Activated CD4-positive, alpha-beta memory T cell treated with anti-CD3 and anti-CD28 coated beads, Interleukin-2, amount 10 ng/mL, durations not matched to agents 7 days and 5 days (primary cell): ENCODE measurements at places on chromosomes 7 and 10. TPM values are rescaled to one million over a fixed set of nuclear protein-coding genes. Genes with fewer than 3 reads are reported as not detected.

- DNase-seq = no peak
These were observed 4.9 kb downstream of the NRCAM start for GRCh38 chr7:108451296-108451848.

GRCh38 chr7:102860351-102860811 is 52.4 kb upstream of the LRRC17 start:
- DNase-seq = no peak

DNA sequence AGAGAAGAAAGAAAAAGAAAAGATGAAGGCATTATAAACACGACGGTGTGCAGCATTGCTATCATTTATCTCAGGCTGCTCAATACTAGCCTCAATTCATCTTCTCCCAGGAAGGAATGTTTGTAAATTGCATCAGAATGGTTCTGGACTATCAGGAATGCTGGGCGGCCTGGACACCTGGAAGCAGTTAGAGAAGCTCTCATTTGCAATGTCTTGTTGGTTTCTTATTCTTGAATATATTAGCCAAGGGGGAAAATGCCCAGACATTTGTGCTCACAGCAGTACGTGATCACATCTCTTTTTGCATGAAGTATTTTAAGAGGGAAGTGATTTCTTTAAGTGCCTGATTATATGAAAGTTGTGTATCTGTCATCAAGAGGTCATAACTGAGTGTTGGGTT is 85.6 kb upstream of the IMMP2L start:
- no peak for DNase-seq

GRCh38 chr7:6636741-6637543 is at the start of gene ZNF316:
Gene ZNF316 (plus strand): TSS chr7:6637318. CDS start chr7:6642410, 5,092 bp downstream.
- peak; percentile 65 for DNase-seq

GRCh38 chr7:6271694-6272440 is 557 bp downstream of the CYTH3 start:
- peak; percentile 19 for DNase-seq

- no peak for DNase-seq
These were observed 189.2 kb upstream of the GALNT17 start for GRCh38 chr7:70942791-70943190.

Gene ADARB2
- total RNA-seq = 3.0 TPM

DNA sequence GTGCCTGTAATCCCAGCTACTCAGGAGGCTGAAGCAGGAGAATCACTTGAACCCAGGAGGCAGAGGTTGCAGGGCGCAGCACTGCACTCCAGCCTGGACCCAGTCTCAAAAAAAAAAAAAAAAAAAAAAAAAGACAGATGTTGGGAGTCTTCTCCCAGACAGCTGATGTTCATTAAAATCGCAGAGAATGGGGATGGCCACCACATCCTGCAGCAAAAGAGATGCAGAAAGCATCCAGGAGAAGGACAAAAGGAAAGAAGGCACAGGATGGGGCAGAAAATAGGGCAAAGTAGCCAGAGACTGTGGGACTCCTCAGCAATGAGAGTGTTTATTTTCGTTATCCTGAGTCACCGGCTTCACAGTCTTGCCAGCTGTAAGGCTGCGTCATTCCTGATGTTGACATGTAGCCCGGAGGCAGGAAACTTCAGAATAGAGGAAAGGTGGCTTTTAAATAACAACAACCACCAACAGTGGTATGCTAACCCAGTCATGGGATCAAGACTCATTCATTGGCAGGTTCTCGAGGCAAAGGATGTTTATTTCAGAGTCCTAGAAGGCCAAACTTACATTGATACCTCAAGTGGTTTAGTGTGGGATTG is 149.5 kb upstream of the SVIL start:
- DNase-seq = no peak

GRCh38 chr7:3239291-3239691 is 61.8 kb upstream of the SDK1 start:
- no peak for DNase-seq

DNA sequence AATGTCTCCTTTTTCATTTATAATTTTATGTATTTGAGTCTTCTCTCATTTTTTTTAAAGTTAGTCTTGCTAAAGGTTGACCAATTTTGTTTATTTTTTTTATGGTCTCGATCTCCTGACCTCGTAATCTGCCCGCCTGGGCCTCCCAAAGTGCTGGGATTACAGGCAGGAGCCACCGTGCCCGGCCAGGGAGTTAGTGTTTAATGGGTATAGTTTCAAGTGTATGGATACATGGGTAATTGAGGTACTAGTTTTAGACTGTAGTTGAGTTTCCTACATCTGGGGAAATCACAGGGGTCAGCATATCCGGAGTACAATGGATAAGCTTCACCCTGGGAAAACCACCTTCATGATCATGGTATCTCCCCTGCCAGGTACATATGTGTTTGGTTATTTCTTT is 267.3 kb upstream of the KCND2 start:
- DNase-seq = no peak

Gene GPR141
- not detected for total RNA-seq

Gene MYPN
- total RNA-seq = not detected

Gene ASAH2B
- total RNA-seq = 1.5 TPM

DNA sequence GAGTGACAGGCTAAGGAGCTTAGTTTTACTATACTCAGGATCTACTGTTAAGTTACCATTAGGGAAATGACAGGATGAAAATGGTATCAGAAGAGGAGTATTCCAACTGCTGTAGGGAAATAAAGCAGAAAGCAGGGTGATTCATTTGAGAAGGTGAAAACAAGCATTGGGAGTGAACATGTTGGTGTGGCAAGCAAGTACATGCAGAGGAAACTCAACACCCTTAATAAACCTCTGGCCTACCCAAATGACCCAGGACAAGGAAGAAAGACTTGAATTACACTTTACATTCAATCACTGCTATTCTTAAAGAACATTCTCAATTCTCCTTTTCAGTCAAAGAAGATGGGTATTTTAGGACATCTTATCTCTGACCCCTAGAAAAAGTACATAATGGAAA is 28.7 kb downstream of the ERLIN1 start:
- DNase-seq = no peak

Gene ABCB4
- total RNA-seq = not detected

Gene HDAC9
- total RNA-seq = 0.55 TPM

DNA sequence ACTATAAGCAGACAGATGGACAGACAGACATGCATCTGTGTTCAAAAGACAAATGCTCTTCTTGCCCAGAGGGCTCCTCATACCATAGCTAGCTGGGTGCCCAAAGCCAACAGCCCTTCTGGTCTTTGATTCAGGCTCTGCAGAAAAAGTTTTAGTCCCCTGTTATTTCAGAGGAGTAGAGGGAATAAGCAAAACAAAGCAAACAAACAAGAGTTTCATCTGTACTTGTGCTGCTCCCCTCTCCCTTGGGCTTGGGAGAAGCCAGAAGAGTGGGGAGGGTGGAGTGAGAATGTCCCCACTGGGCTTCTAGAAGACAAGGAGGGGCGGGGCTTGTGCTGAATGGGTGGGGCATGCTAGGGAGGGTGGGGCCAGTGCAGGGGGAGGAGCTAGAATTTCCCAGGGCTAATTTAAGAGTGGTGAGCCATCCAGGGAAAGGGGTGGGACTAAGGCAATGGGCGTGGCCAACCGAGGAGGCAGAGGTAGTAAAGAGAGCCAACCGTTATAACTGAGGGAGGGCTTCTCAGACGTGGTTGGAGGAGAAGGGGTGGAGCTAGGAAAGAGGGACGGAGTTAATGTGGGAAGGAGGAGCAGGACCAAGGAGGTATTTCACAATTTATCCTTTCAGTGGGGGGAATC is 101.2 kb upstream of the MGMT start:
- no peak for DNase-seq

Gene GBX1
- not detected for total RNA-seq

DNA sequence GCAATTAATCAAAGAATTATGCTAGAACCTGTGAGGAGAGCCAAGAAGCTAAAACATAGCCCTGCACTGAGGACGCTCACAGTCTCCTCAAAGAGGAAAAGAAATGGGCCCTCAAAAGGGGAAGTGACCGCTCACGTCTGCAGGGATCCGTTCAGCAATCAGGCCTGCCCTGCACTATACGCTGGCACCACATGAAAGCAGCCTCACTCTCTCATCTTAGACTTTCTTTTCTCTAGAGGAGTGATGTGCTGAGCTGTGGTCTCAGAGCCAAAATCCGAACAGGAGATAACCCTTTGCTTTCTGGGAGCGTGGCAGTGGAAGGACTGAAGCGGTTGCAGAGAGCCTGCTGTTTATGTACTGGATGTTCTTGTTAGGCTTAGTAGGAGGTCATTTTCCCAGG is 6.3 kb upstream of the IL2RA start:
- DNase-seq = peak; percentile 50

DNA sequence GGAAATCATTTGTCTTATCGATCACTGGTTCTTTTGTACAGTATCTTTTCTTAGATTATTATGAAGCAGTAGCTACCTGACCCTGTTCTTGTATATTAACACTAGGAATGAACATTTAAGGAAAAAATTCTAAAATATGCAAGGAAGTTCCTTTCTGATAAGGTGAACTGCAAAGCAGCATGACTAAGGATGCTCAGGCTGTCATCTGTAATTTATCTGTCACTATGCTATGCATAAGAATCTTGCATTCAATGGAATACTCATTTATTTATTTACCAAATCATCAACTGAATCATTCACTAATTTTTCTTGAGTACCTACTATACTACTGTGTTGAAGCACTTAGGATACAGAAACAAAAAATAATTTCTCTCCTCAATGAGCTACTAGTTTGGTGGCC is 5.8 kb downstream of the GSDME start:
- DNase-seq = no peak

- DNase-seq = no peak
These were observed 94.1 kb downstream of the CDCA7L start for GRCh38 chr7:21851559-21851967.

Gene FRA10AC1
- 14.7 TPM for total RNA-seq

- DNase-seq = no peak
These were observed 263.5 kb downstream of the ZEB1 start for GRCh38 chr10:31582365-31583052.

DNA sequence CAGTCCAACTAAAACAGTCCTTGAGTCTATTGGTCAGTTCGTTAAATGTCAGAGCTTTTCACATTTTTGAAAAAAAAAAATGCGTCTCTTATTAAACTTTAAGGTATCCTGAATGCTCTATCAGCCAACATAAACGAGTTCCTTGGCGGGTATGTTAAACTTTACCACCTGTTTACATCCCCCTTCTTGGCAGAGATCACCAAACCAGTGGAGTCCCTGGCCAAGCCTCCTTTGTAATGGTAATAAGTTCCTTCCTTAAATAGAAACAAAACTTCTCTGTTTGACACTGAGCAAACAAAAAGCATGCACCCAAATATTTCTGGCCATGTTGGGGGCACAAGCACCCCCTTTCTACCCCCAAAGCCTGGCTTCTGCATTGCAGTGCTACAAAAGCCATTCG is 3.2 kb downstream of the TRIL start:
- no peak for DNase-seq

GRCh38 chr10:69807122-69807521 is 5.4 kb downstream of the COL13A1 start:
- DNase-seq = no peak

Gene INHBA
- not detected for total RNA-seq

- DNase-seq = peak; percentile 58
These were observed 108.8 kb upstream of the MPP7 start for GRCh38 chr10:28411648-28412047.

GRCh38 chr7:146961617-146962016 is 845.0 kb downstream of the CNTNAP2 start:
- no peak for DNase-seq

- no peak for DNase-seq
These were observed 47.2 kb downstream of the GSAP start for GRCh38 chr7:77368974-77369373.

DNA sequence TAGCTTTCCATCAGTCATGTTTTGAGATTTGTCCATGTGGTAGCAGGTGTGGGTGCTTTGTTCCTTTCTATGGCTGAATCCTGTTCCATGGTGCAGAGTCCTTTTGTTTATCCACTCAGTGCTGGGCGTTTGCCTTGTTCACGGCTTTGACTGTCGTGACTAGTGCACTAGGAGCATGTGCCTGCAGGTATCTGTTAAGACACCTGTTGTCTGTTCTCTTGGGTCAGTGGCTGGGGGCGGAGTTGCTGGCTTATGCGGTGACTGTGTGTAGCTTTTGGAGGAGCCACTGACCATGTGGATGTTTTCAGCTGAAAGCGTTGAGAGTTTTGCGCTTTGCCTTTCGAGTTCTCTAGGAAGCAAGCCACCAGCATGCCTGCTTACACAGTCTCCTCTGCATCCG is 573.1 kb upstream of the FOXK1 start:
- no peak for DNase-seq

Gene AMPH
- not detected for total RNA-seq

Gene CASD1
- total RNA-seq = 9.6 TPM

Gene SOSTDC1
- total RNA-seq = not detected

- DNase-seq = no peak
These were observed 66.9 kb upstream of the ARHGAP21 start for GRCh38 chr10:24790599-24790998.

GRCh38 chr7:134669845-134670373 is 23.3 kb downstream of the BPGM start:
- peak; percentile 61 for DNase-seq

GRCh38 chr7:25180592-25180923 is 47.7 kb downstream of the NPVF start:
- no peak for DNase-seq

GRCh38 chr10:70761031-70761601 is 24.1 kb downstream of the TBATA start:
- DNase-seq = no peak

DNA sequence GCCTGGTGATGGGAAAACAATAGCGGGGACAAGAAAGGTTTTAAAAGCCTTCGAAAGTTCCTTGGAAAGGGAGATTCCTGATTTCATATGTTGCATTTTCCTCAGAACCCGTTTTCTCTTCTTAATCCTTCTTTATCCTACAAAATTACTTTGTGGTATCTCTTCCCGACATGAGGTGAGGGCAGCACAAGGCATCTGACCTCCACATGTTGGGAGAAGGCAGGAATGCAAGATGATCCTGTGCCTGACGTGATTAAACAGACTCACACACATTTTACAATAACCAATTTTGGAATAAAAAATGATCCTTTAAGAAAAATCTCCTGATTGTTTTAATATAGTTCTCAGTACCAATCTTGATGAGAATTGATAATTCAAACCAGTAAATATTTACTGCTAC is 153.3 kb upstream of the MKLN1 start:
- no peak for DNase-seq

DNA sequence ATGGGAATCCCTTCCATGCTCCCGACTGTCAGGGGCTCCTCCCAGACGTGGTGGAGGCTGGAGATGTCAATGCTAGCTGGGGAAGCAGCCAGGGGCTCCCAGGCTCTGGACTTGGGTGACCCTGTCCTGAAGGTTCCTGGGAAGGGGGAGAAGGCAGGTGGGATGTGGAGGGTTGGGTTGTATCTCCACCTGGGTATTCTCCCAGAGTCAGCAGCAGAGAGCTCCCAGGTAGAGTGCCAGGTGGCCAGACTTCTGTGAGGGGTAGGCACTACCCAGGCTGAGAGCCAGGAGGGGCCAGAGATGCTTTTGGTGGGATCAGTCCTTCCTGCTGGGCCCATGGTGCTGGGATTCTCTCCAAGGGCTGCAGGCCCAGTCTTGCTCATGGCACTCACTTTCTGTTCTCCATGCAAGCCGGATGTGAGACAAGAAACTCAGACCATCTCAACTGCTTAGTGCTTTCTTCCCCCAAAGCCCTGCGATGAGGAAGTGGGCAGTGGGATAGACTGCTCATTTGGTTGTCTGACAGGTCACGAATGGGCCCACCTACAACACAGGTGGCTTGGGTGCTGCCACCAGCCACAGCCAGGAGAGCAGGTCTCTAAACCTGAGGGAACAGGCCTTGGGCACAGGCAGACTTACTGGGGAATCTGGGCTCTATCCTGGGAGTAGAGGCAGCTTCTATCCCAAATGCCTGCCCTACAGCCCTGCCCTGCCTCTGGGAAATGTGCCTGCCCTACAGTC is 52.5 kb upstream of the CAMK2B start:
- no peak for DNase-seq
